ENCODE measurements at places on chromosomes 2 and 18.

- DNase-seq: peak; percentile 55
Measured at GRCh38 chr18:64037812-64038414, 68.0 kb downstream of the SERPINB8 start.

- DNase-seq: peak; percentile 62
Measured at GRCh38 chr2:26764078-26764887, at the start of gene SLC35F6. TSS of gene SLC35F6 (plus strand) at chr2:26764284. CDS start at chr2:26764350, 66 bp downstream.

- DNase-seq: no peak
Measured at GRCh38 chr2:144715992-144716391, 196.1 kb upstream of the ZEB2 start.

- no peak for DNase-seq
Measured at GRCh38 chr18:32446780-32447179, 23.9 kb downstream of the GAREM1 start.

GRCh38 chr2:158610059-158610458 lies 153.3 kb downstream of the PKP4 start:
- DNase-seq: no peak

GRCh38 chr2:105038383-105039061 lies 653 bp downstream of the MRPS9 start:
- no peak for DNase-seq

DNA sequence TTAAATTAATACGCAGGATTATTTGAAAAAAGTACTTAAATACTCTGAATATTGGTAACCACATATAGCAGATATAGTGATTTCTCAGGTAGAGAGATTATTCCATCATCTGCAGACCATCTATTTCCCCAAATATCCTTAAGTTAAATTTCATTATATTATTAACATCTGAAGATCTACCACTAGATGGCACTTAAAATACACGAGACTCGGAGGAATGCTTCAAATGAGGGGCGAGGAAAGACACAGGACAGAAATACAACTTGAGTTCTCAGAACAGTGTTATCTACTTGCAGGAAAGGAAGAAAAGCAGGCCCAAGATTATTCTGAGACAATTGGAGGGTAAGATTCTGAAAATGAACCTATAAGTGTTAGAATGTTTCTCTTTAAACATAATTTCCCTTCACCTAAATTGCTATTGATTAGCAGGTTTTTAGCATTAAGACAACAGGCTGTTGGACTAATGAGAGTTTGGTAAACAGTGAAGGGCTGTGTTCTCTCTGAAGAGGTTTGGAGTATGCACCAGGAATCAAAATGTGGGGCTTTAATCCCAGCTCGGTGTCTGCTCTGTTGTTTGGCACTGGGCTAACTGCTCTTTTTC lies 76.9 kb upstream of the GCFC2 start:
- peak; percentile 29 for DNase-seq

DNA sequence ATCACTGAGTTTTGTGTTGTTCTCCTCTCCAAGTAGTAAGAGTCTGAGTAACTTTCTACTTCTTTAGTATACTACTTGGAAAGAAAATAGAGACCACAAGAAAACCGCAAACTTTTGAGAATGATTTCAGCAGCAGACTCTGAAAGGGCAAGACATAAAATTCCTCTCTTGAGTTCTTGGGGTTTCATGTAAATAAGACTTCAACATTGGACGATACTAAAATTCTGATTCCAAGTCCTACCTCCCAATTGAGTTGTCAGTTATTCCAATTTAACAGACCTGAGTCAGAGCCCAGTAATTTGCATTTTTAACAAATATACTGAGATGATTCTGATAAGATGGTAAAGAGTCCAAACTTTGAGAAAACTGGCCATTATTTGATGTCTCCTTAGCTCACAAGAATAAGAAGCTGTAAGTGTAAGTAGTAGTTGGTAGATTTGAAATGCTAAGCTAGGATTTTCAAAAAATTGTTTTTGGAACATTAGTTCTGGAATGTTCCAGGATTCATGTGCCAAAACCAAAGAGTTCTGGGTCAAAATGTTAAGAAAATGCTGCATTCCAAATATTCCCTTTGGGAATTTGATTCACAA lies 261.6 kb upstream of the SPOPL start:
- DNase-seq: no peak

DNA sequence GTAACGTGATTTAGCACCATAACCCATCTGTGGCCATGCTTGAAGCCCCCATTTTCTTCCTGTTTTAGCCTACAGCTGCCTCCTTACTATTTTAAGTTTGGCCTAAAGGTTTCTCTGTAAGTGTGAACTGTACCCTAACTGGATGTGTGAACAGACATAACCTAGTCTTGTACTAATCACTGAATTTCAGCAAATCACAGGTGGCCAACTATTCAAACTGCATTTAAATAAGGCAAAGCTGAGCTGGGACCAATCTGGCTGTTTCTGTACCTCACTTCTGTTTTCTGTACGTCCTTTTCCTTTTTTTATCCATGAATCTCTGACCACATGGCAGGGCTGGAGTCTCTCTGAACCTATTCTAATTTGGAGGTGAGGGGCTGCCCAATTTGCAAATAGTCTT lies 452.7 kb upstream of the HS6ST1 start:
- no peak for DNase-seq

DNA sequence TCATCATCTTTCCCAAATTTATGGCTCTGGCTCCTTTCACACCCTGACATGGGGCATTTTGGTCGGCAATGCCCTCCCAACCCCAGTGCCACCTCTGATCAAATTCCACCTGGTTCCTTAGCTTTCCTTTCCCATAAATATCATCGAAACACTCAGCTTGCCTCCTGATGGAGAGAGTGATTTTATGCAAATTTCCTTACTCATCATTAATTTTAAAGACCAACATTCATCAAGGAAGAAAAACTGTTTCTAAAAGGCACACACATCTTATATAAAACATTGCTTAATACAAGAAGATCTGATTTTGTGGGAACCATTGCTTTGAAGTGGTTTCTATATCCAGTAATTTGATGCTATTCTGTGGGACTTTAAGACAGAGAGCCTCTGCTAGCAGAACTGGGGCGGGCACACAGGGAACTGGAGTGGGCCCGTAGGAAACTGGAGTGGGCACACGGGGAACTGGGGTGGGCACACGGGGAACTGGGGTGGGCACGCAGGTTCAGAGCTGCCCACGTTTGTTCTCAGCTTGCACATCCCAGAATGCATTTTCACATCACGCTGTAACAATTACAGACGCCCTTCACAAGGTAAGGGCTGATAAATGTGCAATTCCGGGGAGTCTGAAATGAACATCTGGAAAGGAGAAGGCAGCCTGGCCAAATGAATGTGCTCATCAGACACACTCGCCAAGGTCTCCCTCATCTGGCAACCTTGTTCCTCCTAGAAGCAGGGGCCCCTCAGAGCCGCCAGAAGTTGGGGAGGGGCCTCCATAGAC lies 174.2 kb downstream of the RTP5 start:
- no peak for DNase-seq

- no peak for DNase-seq
Measured at GRCh38 chr2:2292381-2292780, 38.7 kb downstream of the MYT1L start.

DNA sequence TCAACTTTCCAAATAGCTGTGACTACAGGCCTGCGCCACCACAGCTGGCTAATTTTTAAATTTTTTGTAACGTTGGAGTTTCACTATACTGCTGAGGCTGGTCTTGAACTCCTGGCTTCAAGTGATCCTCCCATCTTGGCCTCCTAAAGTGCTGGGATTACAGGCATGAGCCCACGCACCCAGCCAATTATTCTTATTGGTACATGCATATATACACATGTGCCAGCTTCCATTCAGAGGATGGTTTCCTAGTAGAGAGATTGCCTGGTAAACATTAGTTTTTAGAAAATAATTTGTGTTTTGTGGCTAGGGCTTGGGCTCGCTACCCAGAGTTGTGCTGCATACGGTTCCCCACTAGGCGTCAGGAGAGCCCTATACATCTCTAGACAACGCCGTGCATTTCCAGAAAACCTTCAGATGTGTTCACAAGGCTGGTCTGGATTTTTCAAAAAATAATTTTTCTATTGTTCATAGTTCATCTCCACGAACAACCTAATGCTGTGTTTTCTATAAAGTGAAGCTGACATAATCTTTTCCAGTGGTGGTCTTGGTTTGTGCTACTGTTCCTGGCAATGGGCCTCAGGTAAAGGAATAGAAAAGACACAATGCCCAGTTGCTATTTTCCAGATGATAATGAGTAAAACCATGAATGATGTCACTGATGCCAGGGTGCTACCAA lies 14.6 kb upstream of the AFG3L2 start:
- DNase-seq: no peak
